Peyer's patch (tissue), 4 donors: ENCODE measurements at places on chromosomes 7 and 10.

- DNase-seq, result no peak
These were observed 8.9 kb upstream of the EMX2 start for GRCh38 chr10:117533507-117534281.

DNA sequence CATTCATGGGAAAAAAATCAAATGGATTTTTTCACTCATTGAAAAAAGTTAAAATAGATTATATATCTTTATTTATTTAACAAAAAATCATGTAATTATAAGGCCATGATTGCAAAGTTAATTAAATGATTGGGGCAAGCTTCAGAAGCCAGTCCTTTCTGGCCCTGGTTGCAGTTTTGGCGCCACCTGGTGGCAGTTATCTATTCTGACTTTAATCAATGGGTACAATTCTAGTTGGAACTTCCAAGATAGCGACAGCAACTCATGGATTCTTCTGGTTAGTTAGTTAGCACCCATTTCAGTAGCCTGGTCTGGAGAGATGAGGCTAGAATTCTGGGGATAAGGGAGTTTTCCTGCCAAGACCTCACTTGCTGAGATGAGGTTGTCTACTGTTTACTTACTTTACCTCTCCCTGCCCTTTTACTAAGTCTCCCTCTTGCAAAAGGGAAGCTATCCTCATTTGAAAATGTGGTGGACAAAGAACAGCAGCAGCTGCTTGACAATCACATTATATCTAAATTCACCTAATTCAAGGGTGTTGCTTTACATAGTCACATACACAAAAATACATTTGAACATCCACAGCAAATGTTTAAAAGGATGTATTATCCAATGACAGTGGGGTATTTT, 42.3 kb downstream of the NOC3L start:
- DNase-seq, result peak; percentile 89

GRCh38 chr10:120987359-120987758, 136.2 kb downstream of the WDR11 start:
- DNase-seq, result no peak

- DNase-seq, result no peak
These were observed 122.7 kb downstream of the WNT2 start for GRCh38 chr7:117200132-117200531.
